ENCODE measurements at places on chromosomes 16 and 17.

DNA sequence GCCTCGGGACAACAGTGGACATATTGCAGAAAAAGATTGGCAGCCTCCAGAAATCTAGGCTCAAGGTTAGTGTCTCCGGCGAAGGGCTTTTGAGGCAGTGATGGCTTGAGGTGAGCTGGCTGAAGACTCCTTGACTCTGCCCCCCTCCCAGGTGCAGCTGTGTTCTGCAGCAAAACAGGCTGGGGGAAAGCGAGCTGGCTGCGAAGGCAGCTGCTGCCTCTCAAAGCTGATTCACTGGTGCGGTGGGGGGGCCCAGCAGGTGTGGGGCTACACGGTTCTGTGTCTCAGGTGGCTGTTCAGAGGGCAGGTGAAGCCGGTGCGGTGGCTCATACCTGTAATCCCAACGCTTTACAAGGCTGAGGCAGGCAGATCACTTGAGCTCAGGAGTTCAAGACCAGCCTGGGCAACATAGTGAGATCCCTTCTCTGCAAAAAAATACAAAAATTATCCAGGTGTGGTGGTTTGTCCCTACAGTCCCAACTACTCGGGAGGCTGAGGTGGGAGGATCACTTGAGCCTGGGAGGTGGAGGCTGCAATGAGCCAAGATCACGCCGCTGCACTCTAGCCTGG lies 22.9 kb downstream of the C16orf96 start:
- no peak for DNase-seq

GRCh38 chr16:10688291-10688690 lies 6.4 kb downstream of the TEKT5 start:
- no peak for DNase-seq

GRCh38 chr17:1996800-1997288 lies 28.3 kb downstream of the RTN4RL1 start:
- no peak for DNase-seq

DNA sequence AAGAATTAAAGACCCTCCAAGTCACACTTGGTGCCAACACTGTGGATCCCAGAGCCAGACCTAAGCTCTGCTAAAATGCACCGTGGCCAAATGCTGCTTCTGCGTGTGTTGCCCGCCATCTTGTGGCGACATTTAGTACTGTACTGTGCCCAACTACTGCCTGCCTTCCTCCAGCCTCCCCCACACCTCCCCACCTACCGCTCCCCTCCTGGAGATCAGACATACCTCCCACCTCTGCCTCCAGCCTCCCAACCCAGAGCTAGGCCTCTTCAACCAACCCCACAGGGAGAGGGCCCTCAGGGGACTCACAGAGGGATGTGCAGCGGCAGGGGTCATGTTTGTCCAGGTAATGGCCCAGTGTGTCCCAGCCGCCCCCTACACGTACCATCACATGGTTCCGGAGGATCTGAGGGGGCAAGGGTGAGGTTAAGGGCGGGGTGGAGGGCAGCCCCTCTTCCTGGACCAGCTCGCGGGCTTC lies 5.5 kb downstream of the GAS2L2 start:
- DNase-seq: peak; percentile 69

- no peak for DNase-seq
These were observed 14.8 kb downstream of the CHAD start for GRCh38 chr17:50453901-50454300.

- DNase-seq: no peak
These were observed 23.0 kb upstream of the ZNF750 start for GRCh38 chr17:82862737-82863382.

DNA sequence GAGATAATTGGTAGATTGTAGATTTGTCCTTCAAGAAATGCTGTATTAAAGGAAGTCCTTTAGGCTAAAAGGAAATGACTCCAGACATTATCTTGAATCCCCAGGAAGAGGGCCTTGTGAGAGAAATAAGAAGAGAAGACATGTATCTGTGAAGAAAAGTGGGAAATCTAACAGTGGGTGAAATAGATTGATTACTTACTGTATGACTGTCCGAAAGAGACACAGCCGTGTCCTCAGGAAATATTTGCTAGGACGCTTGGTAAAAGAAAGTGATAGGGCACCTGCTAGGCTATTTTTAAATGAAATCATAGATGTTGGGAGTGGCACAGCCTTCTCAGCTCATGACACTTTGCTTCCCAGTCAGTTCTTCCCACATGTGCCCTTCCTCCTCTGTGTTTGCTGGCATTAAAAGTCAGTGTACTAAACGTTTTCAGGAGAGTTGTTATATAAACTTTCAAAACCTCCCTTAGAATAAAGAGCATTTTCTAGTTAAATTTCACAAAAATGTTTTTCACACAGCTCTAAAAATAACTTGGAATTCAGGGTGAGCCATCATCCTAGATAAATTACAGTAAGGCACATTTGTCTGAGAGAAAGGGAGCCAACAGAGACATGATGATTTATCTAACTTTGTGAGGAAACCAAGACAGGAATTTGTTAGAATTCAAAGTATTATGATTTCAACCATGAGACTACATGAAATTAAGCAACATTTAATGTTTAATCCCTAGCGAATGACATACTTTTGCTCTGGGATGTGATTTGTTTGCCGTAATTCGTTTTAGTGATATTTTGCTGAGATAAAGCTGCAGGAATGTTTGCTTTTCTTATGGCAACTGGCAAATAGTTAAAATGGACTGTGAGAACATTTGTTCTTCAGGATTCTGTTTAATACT lies 35.0 kb downstream of the DHRS7B start:
- DNase-seq: no peak

- peak; percentile 82 for DNase-seq
These were observed at the start of gene SF3B3 for GRCh38 chr16:70523743-70524398. SF3B3 (plus strand) TSS chr16:70523816; CDS start chr16:70526657, 2,841 bp downstream.

GRCh38 chr16:4693956-4694641 lies 737 bp downstream of the NUDT16L1 start:
- peak; percentile 50 for DNase-seq

DNA sequence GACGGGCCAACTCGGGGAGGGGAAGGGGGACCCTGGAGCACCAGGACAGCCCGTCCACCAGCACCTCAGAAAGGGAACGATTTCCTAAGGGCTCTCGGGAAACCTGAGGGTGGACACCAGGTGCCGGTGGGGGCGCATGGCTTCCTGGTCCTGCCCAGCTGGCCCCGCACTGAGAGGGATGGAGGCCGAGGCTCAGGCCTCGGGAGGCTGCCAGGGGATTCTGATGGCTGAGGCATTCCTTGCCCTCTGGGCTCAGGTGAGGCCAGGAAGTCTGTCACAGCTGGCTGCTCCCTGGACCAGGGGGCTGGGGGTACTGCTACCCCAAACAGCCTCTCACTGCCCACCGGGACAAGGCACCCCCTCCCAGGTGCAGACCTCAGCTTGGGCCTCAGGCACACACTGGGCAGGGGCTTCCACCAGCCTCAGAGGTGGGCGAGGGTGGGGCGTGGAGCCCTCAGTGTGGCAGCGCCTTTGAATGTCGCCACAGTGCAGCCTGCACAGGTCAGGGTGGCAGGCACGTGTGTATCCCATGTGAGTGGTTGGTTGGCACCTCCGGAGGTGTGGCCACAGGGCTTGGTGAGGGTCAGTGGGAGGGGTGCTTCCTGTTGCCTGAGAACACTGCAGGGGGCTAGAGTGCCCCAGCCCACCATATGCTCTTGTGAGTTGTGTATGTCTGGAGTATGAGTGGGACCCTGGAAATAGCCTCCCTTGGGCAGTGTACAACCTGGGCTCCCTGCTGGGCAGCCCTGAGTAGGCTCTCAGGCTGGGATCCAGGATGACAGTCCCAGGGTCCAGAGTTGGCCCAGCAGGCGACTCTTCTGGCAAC lies 3.9 kb upstream of the FSCN2 start:
- no peak for DNase-seq

DNA sequence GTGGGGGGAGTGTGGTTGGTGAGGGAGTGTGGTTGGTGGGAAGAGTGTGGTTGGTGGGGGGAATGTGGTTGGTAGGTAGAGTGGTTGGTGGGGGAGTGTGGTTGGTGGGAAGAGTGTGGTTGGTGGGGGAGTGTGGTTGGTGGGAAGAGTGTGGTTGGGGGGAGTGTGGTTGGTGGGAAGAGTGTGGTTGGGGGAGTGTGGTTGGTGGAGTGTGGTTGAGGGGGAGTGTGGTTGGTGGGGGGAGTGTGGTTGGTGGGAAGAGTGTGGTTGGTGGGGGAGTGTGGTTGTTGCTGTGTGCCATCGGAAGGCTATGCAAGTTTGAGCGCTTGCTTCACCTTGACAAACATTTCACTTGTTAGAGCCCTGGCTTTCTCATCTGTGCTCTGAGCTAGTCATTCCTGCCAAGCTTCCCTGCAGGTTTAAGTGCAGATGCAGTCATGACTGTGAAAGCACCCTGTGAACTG lies 20.1 kb downstream of the MINK1 start:
- peak; percentile 10 for DNase-seq
